Brain pericyte (primary cell): ENCODE measurements at places on chromosomes 6 and 20.

- no peak for DNase-seq
These were observed 24.2 kb upstream of the PNPLA1 start for GRCh38 chr6:36245572-36246061.

DNA sequence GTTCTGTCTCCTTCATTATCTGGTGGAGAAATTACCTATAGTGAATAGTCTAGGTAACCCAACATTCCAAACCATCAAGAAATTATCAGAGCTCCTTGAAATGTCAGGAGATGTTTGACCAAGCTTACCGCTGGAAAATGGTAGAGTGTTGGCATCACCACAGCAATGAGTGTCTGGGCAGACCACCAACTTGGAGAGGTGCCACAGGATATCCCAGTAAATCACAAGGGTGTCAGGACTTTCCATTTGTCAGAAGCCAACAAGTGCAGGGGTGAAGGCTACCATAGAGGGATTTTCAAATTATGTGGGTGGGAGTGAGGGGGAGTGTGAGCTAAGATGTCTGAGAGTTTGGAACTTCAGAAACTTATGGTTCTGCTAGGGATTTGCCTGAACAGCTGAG is 73.2 kb downstream of the VGLL2 start:
- DNase-seq: no peak

DNA sequence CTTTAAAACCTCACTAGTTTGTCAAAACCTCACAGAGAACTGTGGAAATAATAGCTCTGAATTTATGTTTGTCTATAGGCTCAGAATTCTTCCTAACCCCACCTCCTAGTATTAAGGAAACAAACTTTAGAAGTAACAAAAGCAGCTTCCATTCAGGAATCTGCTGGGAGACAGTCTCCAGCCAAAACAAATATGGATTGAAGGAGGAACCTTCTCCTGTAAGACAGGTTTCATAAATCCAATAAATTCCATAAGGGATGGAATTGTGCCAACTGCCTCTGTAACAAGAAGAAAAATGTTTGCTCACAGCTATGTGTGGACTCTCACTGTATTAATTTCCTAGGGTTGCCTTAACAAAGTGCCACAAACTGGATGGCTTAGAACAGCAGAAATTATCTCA is 7.5 kb downstream of the SYCP2 start:
- no peak for DNase-seq

- no peak for DNase-seq
These were observed 46.1 kb downstream of the MBOAT1 start for GRCh38 chr6:20166210-20166609.

DNA sequence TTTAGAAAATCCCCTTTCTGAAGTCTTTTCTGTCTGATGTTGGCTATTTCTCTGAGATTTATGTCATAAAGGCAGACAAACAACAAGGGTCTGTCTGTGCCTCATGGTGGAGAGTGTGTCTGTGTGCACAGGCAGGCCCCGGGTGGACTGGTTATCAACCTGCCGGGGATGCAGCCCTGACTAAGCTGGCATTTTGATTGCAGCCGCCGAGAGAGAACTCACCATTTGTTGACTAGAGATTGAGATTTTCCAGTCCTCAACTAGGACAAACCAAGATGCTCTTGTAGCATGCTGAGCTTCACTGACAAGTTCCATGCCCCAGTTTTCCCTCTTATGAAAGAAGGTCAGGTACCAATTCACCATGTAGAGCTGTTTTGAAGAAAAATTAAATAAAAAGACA is 363.6 kb upstream of the CNR1 start:
- no peak for DNase-seq

DNA sequence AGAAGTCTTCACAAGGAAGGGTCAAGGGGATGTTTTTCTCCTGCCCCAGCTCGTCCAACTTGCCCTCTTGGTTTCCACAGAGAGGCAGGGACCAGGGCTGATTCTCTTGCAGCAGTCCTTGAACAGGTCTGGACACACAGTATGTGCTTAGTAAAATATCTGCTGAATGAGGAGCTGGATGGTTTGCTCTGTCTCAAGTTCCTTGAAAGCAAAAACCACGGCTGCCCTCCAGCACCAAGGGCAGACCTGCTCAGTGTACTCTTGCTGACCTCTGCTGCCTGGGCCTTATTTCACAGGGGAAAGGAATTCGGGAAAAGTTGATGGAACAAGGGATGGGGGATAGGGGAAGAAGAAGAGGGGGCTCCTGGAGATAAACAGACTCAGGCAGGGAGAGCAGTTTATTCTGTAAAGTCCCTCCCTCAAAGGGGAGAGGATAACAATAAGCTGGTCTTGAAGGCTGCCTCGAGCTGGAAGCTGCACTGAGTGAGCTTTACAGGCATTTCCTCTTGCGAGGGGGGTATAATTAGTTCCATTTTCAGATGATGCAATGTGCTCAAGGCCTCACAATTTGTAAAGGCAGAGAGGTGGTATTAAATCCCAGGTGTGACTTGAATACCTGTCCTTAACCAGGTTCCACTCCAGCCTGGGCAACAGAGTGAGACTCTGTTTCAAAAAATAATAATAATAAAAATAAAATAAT is 10.3 kb downstream of the KCNK5 start:
- DNase-seq: no peak

DNA sequence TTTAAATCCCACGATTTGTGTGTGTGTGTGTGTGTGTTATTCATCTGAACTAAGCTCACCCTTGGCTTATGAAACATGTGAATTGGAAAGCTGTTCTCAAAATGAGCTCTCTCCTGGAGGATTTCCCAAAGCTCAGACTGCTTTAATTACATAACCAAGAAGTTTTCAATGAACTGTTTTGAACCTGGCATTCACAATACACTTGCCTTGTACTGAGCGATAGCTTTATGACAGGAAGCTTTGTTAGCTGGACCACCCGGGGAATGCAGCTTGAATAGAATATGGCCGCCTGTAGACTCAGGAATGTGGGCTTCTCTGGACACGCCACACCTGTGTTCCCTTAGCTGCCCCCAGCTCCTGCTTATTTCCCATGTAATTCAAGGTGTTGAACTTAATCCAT is 71.4 kb upstream of the PREP start:
- no peak for DNase-seq

DNA sequence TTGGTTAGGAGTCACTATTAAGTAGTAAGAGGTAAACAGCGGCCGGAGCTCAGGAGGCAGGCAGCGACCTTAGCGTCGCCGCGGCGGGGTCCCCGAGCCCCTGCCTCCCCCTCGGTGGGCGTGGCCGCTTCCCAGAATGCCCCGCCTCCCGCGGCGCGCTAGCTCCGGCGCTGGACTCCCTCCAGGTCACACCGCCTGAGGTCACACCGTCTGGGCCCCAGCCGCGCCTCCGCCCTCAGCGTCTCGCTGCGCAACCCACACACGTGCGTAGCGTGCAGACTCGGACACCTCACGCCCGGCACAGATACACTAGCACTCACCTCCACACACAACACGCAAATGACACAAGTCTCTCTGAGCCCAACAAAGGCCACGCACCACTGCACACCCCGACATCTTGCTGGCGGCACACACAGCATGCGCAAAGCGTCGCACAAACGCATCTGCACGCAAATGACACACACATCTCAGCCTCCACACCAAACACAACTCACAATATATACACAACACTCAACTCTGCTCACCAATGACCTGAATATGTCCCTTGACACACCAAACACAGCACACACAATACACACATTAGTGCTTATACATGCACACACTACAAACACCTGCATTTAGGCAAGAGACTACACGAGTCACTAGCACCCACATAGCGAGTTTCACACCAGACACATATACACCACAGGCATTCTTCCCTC is 17.6 kb upstream of the CDKN1A start:
- no peak for DNase-seq

DNA sequence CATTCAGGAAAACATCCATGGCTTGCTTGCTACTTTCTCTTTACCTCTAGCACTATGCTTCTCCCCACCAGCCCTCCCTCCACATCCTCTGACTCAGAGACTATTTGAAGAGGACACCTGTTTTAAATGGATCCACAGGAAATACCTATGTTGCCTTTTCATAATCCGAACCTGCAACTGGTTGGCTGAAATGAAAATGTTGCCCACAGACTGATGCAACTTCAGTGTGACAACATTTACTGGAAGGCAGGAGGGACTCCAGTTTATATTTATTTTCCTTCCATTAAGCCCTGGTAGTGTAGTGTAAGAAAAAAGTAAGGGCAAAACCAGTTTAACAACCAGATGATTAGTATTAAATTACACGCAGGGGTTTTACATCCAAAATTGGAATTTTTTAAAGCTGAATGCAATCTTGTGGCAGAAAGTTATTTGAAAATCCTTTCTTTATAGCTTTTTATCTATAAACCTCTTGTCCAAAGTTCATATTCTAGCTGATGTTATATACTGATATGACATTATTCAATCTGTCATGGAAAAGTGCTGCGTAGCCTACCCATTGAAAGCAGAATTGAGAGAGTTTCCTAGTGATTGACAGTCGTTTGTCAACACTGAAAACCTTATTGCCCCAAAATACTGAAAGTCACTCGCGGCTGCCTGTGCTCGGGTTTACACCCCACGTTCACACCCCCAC is 881 bp upstream of the AIG1 start:
- DNase-seq: peak; percentile 6

DNA sequence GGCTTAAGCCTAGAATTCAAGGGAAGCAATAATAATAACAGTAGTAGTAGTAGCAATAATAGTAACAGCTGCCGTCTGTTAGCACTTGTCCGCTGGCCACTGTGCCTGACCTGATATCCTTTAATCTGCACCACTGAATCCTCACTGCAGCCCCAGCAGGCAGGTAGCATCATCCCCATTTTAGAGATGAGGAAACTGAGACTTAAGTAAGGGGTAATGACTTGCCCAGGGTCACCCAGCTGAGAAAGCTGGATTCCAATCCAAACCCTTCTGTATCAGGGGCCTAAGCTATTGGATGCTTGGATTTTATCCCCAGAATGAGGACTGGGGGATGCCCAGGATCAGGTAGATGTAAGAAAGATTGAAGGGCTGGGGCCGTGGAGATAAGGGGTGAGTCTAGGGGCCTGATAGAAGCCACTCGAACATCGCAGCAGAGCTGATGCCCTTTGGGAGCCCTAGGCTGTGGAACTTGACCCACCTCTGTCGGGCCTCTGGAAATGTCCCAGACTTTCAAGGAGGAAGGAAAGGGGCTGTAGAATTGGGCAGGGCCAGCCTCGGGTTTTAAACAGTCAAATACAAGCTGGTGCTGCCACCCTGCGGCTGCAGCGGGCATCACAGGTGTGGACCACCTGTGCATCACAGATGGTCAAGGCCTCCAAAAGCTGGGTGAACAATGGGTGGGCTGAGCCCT is 102.1 kb upstream of the MYL9 start:
- no peak for DNase-seq

- DNase-seq: no peak
These were observed 120.0 kb downstream of the FOXC1 start for GRCh38 chr6:1729750-1730140.
